CD4-positive, alpha-beta T cell treated with Interleukin-2 at 100 ng/mL for 4 hours (primary cell): ENCODE measurements at places on chromosomes 3 and 15.

DNA sequence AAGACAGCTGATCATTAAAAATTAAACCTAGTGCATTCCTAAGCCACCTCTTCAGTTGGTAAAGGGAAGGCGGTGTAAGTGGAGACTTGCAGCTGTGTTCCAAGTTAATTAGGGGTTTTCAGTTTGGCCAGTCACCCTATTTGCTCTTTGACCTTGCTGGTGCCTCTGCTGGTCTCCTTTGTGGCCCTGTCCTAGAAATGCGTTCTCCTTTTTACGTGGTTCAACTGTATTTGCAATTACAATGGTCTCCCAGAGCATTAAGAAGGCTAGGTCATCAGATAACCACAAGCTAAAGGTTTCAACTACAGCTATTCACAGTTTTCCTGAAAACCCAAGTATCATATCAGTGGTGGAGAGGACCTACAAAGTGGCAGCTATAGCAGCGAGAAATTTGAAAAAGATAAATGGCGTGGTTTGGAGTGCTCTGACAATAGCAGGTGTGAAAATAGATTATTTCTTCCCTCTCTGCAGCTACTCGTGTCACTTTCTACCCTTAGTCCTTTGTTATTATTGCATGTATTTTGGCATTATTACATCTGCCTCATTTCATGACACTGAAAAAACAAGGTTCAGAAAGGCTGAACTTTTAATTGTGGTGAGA, 203.5 kb upstream of the TBC1D5 start:
- DNase-seq, result no peak

DNA sequence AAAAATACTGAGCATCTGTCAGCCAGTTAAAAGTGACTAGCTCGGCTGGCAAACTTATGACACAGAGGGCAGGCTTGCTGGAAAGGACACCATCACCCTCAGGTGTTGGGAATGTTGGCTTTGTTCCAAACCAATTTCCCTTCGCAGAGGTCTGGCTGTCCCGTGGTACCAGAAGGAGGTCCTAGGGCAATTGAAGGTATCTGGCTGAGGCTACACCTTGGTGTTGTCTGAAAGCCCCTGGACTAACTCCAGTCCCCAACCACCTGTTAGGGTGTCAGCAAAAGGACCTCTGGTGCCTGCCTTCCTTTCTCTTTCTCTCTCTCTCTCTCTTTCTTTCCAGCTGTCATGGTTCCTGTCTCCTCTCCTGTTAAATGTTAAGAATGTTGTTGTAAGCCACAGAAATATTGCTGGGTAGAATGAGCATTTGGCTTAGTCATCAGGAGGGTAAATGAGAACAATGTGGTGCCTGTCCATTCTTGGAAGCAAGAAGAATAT, 12.5 kb downstream of the PRR20G start:
- DNase-seq, result no peak

GRCh38 chr3:38130631-38131065, 6.3 kb downstream of the ACAA1 start:
- no peak for DNase-seq

DNA sequence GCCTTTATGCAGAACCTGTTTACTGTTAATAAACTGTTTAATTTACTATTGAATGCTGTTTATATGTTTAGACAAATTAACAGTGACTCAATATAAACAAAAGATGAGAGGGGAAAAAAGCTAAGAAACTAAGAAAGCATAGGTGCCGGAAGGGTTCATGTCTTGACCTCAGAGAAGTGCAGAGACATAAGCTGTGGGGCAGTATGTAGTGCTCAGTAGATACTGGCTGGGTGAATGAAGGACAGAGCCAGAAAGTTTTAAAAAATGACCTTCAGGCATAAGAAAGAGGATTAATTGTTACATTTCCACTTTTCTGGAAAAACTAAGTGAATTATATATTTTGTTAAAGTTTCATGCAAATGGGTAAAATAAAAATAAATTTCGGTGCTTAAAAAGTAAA, 14.2 kb downstream of the SERPINI1 start:
- DNase-seq, result no peak

DNA sequence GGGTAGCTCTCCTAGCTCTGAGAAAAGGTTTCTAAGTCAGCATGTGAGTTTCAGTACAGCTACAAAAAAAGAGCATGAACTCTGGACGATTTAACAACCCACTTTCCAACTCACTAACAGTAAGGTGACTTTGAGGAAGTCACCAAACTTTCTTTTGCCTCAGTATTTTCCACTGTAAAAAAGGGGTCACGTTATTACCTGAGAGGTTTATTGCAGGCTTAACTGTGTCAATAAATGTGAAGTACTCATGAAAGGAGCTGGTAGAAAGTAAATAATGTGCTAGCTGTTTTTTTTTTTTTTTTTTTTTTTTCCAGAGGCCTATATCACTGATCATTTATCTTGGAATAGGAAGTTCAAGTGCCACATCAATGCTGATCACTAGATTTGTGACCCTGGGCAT, 89.3 kb downstream of the PLSCR2 start:
- no peak for DNase-seq

DNA sequence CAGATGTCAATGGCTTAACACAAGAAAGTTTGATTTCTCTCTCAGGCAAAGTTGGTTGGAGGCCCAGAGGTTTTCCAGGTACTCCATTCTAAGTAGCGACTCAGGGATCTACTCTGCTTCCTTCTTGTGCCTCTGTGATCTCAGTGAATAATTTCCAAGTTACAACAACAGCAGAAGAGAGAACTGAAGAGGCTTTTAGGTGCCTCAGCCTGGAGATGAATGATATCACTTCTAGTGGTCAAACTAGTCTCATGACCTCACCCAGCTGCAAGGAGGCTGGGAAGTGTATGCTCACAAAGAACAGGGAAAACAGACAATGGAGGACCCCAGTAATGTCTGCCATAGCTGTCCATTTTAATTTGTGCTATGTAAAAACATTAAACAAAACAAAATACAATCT, 4.6 kb upstream of the PRICKLE2 start:
- no peak for DNase-seq

- no peak for DNase-seq
Measured at GRCh38 chr15:37204692-37205091, 104.3 kb upstream of the MEIS2 start.

- DNase-seq, result no peak
Measured at GRCh38 chr15:65072617-65073016, 3.9 kb upstream of the KBTBD13 start.

DNA sequence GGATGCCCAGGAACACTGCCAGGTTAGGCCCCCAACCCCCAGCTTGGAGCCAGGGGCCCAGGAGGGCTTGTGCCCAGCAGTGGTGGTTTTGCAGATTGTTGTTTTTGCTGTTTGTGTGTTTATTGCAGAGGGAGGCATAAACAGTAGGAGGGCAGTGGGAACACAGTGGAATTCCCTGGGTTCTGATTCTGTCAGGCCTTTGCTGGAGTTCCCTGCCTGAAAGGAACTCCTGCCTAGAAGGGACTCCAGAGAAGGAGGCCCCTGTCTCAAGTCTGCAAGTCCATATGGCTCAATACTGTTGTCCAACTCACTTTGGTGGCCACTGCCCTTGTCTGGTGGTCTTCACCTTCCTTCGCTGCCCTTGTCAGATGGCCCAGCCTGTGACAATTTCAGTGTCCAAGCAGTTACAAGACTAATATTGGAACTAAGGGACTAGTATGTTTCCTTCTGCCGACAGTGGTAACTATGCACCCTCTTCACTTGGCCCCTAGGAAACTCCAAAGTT, 47.4 kb upstream of the RAB6B start:
- DNase-seq, result no peak

- DNase-seq, result no peak
Measured at GRCh38 chr3:174276826-174277225, 582.3 kb upstream of the NAALADL2 start.

GRCh38 chr15:67915461-67916374, 75.9 kb upstream of the RNU6-1 start:
- no peak for DNase-seq

- DNase-seq, result no peak
Measured at GRCh38 chr15:58520936-58521292, 89.1 kb downstream of the LIPC start.

DNA sequence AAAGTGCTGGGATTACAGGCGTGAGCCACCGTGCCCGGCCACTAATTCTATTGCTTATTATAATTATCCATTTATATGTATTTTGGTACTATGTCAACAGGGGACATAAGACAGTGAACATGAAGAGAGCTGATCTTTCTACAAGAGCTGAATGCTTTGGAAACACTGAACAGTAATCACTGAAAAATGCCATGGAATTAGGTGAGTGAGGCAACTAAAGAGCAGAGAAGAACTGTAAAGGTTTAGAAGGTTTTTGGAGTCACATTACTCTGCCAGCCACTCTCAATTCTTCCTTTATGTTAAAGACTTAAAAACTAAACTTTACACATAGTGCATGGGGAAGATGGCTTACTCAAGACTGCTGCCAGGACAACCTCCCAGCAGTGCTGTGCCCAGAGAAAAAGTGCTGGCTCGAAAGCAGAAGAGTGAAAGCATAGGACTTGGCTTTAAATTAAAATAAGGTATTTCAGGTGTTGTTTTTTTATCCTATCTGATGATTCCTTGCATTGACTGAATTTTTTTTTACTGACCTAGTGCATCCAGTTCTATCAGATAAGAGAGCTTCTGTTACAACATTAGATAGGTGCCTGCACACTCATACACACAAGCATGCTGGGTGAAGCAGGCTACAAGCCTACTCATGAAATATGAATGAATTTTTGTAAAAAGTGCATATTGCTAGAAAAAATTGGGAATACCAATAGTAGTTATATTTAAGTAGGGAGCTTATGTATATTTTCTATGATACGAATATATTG, 28.7 kb upstream of the CACNA2D3 start:
- DNase-seq, result no peak

GRCh38 chr3:195151866-195152541, 119.0 kb downstream of the XXYLT1 start:
- DNase-seq, result no peak

- no peak for DNase-seq
Measured at GRCh38 chr3:161573136-161573535, 76.5 kb downstream of the OTOL1 start.

- DNase-seq, result no peak
Measured at GRCh38 chr3:61812085-61812484, 250.7 kb downstream of the PTPRG start.

- no peak for DNase-seq
Measured at GRCh38 chr15:79978260-79978654, 7.3 kb upstream of the BCL2A1 start.

- no peak for DNase-seq
Measured at GRCh38 chr15:27066446-27066845, 95.5 kb downstream of the GABRG3 start.

GRCh38 chr15:73232776-73233175, 136.0 kb downstream of the HCN4 start:
- no peak for DNase-seq

DNA sequence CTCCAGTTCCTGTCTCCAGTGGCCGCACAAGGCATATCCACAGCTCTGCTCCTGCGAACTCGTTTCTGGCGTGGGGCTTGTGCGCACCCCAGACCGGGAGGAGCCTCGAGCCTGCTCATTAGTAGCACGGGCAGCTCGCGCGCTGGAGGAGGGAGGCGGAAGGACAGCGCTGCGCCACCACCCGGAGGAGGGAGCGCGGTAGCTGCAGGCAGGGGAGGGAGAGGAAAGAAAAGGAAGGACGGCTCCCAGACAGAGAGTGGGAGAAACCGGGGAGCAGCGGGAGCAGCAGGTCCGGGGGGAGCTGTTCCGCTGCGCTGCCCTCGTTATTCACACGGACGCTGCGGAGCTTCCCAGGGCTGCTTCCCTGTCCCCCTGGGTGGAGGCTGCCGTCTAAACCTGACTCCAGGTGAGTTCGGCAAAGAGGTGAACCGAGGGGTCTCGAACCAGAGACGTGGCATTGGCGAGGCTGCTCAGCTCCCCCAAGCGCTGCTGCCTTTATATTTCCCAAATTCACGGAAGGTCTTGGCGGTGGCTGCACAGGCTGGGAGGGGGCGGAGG, 121.3 kb upstream of the ZNF717 start:
- no peak for DNase-seq

- no peak for DNase-seq
Measured at GRCh38 chr15:81642451-81642990, 268.5 kb upstream of the TMC3 start.

- no peak for DNase-seq
Measured at GRCh38 chr15:41055706-41056105, 60.4 kb downstream of the INO80 start.

- no peak for DNase-seq
Measured at GRCh38 chr3:178915365-178915764, 156.2 kb downstream of the ZMAT3 start.

DNA sequence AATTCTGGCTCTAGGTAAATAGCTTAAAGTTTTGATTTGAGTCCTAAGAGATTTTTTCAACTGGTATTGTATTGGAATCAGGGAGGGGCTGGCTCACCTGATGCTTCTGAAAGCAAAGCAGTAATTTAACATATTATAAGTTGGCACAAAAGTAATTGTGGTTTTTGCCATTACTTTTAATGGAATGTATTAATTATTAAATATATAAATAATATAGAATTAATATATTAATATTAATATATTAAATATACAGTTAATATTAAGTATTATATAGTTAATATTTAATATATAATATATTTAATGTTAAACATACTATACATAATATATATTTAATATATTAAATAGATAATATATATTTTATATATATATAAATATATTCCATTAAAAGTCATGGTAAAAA, 10.4 kb downstream of the RSRC1 start:
- DNase-seq, result no peak

DNA sequence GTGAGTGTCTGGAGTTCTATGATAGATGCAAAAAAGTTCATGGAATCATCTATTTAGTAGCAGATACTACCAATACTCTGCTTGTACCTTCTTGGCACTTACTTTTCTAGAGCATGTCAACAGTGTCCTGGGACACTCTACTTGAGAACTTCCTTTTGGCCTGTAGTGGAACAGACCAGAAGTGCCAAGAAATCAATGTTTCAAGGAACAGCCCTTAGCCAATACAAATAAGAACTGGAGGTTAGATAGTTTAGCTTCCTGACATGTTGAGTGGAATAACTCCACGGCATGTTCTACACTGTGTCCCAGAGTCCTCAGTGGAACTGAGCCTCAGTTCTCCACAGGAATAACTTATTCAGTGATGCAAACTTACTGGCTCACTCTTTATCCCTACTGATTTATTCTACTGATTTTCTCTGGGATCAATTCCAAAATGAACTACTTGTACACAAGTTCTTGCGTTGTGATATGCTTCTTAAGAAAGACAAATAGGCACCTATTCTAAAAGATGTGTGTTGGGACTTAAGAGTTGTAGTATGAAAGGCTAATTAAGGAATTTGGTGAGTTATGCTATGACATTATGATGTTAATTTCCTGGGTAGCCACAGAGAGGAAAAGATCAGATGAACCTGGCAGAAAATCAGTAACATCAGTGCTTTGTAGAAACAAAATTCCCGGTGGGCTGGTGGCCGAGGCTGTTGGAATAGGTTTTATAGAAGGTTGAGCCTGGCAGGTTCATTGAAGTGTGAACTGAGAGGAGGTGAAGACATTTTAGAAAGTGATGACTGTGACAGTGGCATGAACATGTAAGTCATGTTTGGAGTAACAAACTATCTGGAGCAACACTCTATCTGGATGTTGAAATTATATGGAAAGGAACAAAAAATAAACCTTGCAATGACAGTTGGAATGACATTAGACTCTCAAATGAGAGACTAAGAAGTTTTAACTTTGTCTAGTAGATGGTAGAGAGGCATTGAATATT, 101.8 kb upstream of the RBMS3 start:
- no peak for DNase-seq
